Stimulated activated CD4-positive, alpha-beta T cell treated with anti-CD3 and anti-CD28 coated beads, Interleukin-4, amount 100 ng/mL, for 48 hours (primary cell): ENCODE measurements at places on chromosomes 2 and 18.

GRCh38 chr2:128032092-128032491, 4.2 kb upstream of the SAP130 start:
- DNase-seq: no peak

DNA sequence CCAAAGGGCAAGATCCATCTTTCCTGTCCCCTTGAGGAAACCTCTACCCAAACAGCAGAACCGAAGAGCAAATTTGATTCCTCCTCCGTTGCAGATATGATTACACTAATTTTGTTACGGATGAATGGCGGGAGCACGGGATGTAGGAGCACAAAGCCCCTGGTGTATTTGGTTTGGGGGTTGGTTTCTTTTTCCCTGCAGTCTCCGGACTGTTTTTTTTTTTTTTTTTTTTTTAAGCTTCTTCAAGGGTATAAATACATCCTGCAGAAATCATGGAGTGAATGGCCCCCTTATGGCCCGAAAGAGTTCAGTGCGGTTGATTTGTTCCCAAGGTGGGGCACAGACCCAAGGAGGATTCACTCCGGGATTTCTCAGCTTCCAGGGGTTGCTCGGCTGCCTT, 135.3 kb upstream of the SH3BP4 start:
- DNase-seq: no peak

GRCh38 chr18:49656073-49656692, 94.3 kb downstream of the LIPG start:
- DNase-seq: no peak

DNA sequence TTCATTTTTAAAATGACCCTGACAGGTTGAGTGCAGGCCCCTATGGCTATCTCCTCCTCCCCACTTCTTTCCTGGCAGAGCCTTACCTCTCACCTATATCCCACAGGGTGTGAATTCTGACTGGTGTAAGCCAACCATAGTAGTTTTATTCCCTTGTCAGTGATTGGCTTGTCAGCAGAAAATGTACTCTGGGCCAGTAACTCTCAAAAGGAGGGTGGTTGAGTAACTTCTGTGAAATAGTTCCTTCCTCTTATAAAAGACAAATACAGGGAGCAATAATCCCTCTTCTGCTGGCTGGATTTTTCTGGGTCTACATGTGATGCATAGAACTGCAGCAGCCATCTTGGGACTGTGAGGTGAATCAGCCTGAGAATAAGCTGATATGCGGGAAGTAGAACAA, 83.4 kb downstream of the RAPH1 start:
- DNase-seq: no peak

DNA sequence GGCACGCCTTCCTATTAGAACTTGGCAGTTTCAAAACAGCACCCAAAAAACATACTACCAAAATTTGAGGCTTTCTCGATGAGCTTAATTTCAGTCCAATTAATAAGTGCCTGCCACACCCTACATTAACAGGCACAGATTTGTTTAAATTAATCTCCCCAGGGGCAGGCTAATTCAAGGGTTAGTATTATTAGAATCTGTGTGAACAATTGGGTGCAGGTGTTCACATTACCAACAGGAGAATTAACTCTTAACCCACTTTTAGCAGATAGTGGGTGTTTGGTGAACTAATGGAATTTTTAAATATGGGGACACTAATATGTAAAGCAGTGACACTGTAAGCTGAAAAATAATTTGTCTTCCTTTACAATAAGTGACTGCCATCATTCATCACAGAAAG, 4.1 kb downstream of the MBD2 start:
- DNase-seq: no peak

DNA sequence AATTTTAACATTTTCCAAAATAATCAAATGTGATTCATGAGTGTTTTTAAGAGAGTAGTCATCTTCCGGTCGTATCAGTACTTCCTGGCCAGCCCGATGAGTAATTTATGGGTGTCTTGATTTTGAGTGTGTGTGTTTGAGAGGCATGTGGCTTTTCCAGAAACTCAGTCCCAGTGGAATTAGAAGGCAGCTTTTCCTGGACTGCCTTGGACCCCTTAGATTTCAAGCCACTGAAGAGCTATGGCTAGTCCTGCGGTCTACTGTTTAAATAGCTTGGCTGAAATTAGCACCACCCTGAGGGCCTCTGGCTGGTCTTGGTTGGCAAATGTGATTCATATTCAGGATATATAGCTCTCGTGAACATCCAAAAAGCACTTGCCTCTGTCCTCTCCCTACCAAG, 59.4 kb downstream of the HK2 start:
- DNase-seq: no peak
